GM13976 (cell line): ENCODE measurements at places on chromosomes 7 and 10.

GRCh38 chr7:131538813-131539179 lies 17.6 kb downstream of the PODXL start:
- no peak for DNase-seq

GRCh38 chr10:22365644-22366434 lies 20.5 kb downstream of the SPAG6 start:
- DNase-seq = no peak

- no peak for DNase-seq
Measured at GRCh38 chr7:42125321-42125720, 111.7 kb downstream of the GLI3 start.

- DNase-seq = peak; percentile 66
Measured at GRCh38 chr7:2870471-2870931, 26.4 kb upstream of the GNA12 start.

DNA sequence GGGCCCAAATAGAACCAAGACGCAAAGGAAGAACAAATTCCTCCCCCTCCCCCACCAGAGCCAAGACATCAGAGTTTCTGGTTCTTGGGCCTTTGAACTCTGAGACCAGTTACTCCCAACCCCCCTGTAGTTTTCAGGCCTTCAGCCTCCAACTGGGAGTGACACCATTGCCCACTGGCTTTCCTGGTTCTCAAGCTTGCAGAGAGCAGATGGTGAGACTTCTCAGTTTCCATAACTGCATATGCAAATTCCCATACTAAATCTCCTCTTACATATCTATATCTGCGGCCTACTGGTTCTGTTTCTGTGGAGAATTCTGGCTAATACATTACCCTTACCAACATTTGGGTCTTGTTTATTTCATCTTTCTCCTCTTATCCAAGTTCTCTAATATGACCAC lies 762.9 kb downstream of the GRM8 start:
- no peak for DNase-seq

DNA sequence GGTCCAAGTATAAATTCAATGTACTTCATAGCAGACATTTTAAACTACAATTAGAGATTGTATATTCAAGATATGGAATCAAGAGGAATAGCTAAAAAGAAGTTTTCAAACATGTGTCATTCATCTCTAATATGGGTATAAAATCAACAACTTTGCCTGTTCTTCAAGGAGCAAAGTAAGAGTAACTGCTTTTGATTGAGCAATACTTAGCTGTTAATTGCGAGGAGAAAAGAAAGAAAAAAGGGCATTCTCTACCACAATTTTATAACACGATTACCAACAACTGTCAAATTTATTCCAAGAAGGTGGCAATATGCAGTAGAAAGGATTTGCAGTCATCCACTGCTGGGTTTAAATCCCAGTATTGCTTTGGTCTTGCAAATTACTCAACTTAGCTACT lies 146.3 kb upstream of the PTN start:
- DNase-seq = no peak

- DNase-seq = no peak
Measured at GRCh38 chr7:116899308-116899707, 36.9 kb downstream of the CAPZA2 start.

- no peak for DNase-seq
Measured at GRCh38 chr10:9238041-9238440, 1183.6 kb downstream of the GATA3 start.

- no peak for DNase-seq
Measured at GRCh38 chr7:18515067-18515466, 19.5 kb downstream of the HDAC9 start.

GRCh38 chr10:71848325-71849275 lies 2.5 kb downstream of the PSAP start:
- no peak for DNase-seq

DNA sequence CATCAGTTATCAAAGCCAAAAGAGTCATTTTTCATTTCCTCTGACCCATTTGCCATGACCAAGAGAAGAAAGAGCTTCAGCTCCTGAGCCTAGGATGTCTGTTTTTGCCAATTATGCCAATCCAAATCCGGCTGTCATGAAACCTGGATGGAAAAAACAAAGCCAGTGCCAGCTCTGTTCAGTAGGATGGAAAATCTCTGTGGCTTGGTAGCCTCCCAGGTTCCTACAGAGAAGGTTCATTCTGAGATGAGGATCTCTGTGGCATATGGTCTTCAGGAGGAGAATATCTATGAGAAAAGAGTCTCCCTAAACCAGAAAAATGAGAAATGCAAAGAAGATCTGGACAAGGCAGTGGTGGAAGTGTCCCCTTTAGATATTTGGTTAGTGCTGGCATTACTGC lies 475.4 kb downstream of the CNTNAP2 start:
- no peak for DNase-seq

DNA sequence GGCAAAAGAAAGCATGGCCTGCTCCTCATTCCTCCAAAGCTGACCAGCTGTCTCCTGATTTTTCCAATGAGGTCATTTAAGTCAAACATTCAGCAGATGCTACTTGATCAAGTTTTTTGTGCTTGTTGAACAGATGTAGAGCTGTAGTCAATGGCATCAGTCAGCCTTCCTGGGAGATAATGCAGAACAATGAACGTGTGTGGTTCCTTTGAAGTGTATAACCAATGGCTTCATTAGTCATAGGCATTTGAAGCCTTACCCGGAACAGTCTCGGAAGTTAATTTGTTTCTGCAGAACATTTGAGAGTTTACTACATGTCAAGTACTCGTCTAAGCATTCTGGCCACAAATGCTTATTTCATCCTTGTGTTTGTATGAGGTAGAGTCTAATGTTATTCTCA lies 227.1 kb downstream of the ADRA2A start:
- no peak for DNase-seq

GRCh38 chr10:92042541-92042940 lies 119.0 kb downstream of the BTAF1 start:
- DNase-seq = no peak

DNA sequence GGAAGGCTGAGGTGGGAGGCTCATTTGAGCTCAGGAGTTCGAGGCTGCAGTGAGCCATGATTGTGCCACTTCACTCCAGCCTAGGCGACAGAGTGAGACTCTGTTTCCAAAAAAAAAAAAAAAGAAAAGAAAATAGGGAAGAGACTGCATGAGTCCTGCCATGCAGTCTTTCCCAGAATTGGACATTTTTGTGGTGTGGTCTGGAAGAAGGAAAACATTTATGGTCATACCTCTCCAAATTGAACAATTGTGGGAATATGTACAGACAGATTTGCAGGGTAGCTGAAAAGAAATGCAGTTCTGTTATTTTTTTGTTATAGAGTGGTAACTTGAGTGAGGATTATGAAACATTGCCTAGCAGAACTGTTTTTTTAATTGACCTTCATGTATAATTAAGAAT lies 198.1 kb downstream of the AUTS2 start:
- no peak for DNase-seq

GRCh38 chr7:8601121-8601520 lies 167.7 kb downstream of the NXPH1 start:
- DNase-seq = no peak

- DNase-seq = peak; percentile 37
Measured at GRCh38 chr7:103989785-103990767, 618 bp upstream of the RELN start.

DNA sequence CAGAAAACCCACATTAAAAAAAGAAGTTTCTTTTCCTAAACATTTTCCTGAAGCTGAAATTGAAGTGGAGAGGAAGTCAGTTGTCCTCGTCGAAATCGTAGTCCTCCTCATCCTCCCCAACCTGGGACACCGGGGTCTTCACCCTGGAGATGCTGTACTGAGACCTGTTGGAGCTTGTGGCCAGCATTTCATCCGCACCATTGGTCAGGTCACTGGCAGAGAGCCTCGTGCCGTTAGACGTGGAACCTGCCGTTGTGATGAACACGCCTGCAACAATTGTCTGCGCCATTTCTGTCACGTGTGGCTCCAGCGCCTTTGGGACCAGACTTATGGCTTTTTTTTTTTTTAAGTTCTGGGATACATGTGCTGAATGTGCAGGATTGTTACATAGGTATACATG lies 23.8 kb downstream of the CD36 start:
- no peak for DNase-seq

DNA sequence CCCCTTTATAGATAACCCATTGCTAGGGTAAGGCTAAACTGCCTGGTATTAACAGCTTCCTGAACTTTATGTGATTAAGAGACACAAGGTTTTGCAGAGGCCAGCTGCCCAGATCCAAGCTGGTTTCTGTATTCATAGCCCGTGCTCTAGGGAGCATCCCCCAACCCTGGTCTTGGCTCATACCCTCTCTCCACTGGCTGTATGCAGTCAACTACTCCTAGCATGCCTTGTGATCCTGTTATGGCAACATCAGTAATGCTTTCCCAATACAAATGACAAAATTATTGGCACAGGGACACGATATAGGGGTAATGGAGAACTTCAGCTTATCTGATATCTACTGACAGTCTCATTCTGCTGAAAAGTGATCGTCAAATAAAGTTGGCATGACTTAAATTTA lies 202.8 kb upstream of the MKLN1 start:
- no peak for DNase-seq

- DNase-seq = no peak
Measured at GRCh38 chr7:113404245-113404644, 285.9 kb upstream of the SMIM30 start.

DNA sequence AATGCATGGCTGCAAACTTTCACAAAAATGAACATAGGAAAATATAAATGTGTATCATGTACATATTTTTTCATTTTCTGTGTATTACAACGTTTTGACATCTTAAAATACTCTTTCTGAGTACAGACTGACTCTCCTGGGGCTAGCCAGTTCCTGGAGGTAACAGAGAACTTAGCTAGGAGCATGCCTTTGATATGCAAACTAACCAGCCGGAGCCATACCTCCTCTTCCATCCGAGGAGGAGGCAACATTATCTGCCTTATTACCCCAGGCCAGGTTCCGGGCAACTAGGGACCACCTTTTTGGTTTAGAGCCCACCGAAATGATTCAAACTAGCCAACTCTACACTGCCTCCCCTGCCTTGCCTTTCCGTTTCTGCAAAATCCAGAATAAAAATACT lies 33.7 kb upstream of the HECW1 start:
- no peak for DNase-seq

GRCh38 chr7:101819913-101820522 lies 2.6 kb downstream of the CUX1 start:
- no peak for DNase-seq

DNA sequence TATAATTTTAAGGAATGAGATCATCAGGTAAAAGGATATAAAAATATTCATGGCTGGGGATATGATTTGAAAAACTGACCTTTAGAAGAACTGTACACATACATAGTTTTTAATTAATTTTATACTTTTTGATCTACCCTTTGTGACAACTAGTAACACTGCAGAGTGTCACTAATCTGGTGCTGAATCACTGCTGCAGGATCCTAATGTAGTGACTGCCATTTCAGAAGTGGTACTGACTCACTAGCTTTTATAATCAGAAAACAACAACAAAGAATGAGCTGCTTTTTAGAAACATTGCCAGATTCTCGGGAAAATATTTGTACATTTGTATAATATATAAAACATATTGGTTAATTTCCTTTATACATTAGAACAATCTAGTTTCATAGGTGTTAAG lies 110.4 kb downstream of the HIPK2 start:
- no peak for DNase-seq

- no peak for DNase-seq
Measured at GRCh38 chr10:293636-294035, 158.4 kb downstream of the ZMYND11 start.

GRCh38 chr10:119104654-119105015 lies 722 bp downstream of the DENND10 start:
- no peak for DNase-seq

DNA sequence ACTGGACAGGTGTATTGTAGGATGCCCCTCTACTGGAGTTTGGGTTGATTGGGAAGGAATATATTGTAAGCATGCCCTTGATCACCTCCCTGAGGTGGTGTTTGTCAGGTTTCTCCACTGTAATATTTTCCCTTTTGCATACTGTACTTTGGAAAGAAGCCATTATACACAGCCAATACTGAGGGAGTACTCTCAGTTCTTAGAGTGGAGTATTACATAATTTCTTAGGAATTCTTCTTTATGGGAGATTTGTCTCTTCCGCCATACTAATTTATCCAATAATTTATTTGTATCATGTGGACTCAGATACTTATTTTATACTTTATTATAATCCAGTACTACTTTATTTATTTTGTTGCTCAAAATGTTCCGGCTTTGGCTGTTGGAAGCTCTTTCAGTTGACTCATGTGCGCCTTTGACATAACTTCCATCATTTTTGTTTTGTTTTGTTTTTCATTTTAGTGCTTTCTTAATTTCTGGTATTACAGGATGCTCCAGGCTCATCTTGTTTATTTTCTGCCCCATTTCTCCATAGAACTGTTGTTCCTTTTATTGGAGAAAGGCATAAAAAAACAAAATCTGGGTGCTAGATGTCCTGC lies 29.7 kb downstream of the MKLN1 start:
- no peak for DNase-seq

GRCh38 chr10:24850727-24851296 lies 101.6 kb downstream of the PRTFDC1 start:
- no peak for DNase-seq

DNA sequence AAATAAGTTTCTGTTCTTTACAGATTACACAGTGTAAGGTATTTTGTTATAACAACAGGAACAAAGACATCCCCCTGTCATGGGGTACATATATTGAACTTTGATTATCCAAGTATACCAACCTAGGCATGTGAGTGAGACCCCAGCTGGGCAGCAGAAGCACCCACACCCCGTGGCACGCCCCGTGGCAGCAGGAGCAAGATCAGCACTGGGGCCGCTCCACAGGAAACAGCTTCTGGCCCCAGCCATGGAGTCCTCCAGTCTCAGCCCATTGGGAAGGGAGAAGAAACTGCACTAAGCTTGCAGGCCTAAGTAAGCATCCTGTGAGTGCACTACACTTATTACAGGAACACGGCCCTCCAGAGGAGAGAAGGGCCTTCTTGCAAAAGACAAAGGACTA lies 24.2 kb upstream of the TMEM72 start:
- no peak for DNase-seq

DNA sequence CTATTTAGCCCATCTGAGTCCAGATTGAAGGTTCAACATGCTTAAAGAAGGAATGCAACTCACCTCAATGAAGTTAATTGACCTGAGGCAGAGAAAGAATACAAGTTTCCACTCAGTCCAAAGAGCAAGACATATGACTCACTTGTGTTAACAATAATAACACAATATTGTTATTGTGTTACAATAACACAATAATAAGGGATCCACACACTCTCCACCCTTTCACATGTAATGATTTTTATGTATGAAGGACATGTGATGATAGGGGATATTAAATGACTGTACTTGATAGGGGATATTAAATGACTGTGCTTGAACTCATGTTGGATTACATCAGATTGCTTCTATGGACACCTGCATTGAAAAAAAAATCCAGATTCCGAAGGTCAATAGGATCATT lies 3.6 kb upstream of the ABCB1 start:
- DNase-seq = no peak

- DNase-seq = no peak
Measured at GRCh38 chr10:49115796-49116508, 630 bp upstream of the VSTM4 start.

- peak; percentile 74 for DNase-seq
Measured at GRCh38 chr7:128863433-128863989, 855 bp downstream of the ATP6V1F start.

DNA sequence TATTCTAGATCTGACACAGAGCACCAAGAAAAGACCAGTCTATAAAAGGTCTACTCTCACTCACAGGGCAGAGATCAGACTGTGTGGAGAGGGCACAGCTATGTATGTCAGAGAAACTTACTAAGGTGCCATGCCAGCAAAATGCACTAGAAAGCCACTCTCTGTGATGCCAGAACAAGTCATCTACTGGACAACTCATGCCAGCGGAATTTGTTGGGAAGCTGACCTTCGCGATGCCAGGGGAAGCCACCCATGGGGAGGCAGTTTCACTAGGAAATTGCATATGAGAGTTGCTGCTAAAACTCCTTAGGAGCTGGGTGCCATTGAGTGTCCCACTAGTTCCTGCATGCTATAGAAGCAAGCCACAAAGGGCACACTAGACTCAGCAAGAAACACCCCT lies 58.5 kb downstream of the MICU1 start:
- DNase-seq = no peak
